ENCODE measurements at places on chromosomes 2 and 18.

GRCh38 chr2:197959383-197959782, 155.0 kb downstream of the PLCL1 start:
- no peak for DNase-seq

DNA sequence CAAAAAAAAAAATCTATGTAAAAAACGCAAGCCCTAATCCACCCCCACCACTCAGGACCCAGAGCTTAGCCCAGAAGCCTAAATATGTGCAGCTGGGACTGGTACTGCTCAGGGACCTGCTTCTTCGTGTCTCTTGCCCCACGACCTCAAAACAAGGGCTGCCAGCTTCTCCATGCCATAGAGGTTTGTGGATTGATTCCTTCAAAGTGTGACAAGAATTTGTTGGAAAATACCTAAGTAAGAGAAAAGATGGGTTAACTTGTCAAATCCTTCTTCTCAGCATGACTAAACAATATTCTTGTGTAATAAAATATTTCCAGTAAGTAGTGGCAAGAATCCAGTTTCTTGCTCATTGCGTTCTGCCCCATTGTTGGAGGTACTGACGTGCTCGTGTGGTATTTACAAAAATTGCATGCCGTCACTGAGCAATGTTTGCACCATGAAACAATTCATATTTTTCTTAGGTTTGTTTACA, 825 bp upstream of the SCYGR1 start:
- no peak for DNase-seq

- no peak for DNase-seq
Measured at GRCh38 chr2:201171259-201171814, 11.6 kb upstream of the CASP10 start.

GRCh38 chr2:227661025-227661649, 5.5 kb upstream of the SCYGR5 start:
- DNase-seq, result no peak

DNA sequence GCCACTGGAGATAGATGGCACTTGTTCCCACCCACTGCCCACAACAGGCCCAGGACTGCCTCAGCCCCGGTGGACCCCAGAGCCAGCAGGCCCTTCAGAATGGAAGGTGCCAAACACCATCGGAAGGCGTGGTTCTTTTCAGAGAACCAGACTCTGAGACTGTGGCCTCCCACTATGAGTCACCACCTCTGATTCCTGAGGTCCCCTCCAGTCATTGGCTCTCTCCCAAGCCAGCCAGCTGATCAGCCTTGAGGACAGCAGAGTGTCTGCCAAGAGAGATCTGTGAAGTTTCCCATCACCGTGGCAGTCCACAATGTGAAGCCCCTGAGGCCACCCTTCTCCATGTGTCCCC, 10.4 kb upstream of the MAP3K2 start:
- no peak for DNase-seq

GRCh38 chr2:5102823-5103222, 589.4 kb upstream of the SOX11 start:
- no peak for DNase-seq

DNA sequence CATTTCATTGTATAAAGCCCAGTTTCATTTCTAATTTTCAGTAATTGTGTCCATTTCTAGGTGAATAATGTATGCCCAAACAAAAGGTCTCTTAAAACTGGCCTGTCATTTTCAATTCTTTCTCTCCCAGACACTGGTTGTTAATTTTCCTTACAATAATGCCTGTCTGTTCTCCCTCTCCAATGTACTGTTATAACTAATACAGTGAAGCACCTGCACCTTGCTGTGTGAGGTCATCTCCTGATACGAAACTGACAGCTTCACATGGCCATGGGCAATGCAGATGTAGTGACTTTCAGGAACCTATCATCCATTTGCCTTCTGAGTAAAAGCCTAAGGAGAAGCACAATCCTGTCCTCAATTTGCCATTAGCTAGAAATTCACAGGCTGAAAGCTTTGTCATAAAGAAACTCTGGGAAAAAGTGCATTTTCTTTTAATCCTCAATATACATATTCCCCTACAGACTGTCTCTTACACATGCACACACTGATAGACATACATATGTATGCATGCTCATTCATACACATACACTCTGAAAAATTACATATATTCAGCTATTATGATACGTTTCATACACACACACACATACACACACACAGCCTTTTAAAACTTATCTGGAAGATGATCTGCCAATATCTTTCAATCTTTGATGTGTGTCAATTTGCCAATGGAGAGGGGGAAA, 1030.3 kb downstream of the TDRD15 start:
- no peak for DNase-seq

DNA sequence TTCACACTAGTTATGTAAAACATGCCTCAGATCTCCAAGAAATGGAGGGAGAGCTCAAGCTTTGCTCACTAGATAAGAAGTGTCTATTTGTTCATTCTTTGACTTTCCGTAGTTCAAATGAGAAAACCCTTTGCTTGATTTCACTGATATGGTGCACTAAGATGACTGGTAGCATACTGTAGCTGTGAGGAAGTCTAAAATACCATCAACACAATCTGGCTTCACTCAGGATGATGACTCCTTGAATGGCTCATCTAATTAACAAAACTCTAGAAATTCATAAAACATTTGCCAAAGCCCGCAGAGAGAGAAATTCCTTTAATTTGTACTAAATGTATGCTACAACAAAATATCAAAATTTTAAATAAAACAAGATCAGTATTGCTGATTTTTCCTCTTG, 152.8 kb upstream of the STK17B start:
- DNase-seq, result no peak

DNA sequence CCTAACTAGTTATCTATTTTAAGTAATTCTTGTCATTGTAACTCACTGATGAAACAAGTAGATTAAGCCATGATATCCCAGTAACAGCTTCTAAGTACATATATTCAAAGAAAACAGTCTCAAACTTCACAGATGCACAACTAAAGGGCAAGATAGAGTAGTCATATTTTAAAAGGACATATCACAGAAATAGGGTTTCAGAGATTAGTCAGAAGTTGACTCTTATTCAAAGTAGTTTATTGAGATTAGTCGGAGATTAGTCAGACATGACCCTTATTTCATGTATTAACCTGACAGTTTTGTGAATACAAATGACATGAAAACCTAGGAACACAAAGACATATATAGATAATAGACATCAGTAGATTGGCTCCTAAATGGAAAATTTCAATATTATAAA, 15.9 kb upstream of the CHAC2 start:
- DNase-seq, result no peak

DNA sequence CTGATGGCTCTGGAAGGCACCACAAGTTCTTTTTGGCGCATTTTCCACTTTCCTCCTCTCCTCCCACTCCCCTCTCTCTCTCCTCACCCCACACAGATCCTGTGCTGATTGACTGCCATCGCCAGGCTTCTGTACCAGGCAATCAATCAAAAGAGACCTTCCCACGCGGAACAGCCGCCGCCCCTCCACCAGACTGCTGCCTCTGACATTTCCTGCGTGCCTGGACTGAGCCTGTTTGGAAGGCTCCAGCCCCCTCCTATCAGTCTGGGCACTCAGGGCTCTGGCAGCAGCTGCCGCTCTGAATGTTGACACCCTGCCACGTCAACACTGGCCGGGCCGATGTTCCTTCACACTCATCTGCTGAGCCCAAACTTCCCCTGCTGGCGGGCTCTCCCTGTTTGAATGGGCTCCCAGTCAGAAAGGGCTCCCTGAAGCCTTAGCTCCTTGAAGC, 467.7 kb downstream of the EPHA4 start:
- DNase-seq, result no peak

DNA sequence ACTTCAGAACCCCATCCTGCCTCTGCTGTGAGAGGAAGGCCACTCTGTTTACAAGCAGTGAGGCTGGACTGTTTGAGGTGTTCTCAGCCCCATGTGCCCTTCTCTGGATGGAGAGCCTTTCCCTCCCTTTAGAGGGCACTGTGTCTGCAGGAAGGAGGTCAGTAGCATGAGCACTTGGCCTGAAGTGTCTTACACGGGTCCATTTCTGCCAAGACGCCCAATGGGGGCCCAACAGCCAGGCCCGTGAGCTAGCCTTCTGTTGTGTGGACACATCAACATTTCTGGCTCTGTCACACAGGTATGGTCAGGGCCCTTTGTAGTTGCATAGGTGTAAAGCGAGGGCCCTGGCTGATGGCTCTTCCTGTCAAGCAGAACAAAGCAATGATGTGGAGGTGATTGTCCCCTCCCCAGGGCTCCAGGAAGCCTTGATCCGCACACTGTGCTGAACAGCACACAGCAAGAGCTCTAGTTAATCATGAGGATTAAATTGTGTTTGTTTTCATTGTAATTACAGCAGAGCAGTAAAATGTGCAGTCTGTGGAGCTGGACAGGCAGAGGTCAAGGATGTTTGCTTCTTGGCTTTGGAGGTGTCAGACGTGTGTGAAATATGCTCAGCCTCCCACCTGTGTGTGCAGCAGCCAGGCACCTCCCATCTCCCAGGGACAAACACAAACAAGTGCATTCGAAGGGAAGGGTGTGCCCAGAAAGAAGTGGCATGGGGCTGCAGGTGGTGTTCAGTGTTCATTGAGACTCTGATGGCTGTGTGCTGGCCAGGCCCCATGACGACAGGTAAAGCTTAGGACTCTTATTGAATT, 132.1 kb downstream of the SH3RF3 start:
- DNase-seq, result no peak

- DNase-seq, result no peak
Measured at GRCh38 chr2:175396696-175397095, 215.2 kb upstream of the ATP5MC3 start.

DNA sequence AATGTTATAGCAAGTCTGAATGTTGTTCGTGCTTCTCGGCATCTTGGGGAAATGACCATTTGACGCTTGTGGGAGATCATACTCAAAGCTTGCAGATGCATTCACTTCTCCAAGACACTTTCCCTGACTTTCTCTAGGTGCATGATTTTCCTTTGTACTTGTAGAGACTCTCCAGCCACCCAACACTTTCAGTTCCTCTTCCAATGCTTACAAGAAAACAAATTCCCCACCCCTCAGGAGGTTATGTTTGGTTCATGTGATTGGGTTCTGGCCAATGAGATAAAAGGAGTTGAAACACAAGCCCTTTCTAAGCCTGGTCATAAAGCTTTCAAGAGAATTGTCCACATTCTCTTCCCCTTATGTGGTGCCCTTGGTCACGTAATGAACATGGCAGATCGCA, 156.3 kb downstream of the EPHA4 start:
- DNase-seq, result no peak

- DNase-seq, result no peak
Measured at GRCh38 chr2:143623231-143623908, 494.2 kb downstream of the ARHGAP15 start.

- DNase-seq, result no peak
Measured at GRCh38 chr2:56232912-56233311, 49.1 kb downstream of the CCDC85A start.

GRCh38 chr18:75157851-75158250, 51.1 kb downstream of the PTGR3 start:
- no peak for DNase-seq

- DNase-seq, result peak; percentile 17
Measured at GRCh38 chr2:102005989-102006885, 14.5 kb downstream of the IL1R2 start.

DNA sequence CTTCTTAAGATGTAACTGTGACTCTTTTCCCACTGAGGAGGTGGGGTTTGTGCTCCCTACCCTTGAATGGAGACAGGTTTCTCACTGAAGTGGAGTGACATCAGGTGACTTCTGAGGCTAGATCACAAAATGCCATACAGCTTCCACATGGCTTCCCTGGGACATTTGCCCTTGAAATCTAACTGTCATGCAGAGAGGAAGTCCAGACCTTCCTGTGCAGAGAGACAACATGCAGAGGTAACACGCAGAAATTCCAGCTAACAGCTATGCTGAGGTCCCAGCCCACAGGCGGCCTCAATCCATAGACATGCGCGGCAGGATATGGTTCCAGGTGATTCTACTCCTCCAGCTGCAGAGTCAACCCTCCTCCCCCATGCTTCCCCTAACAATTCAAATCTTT, 119.0 kb downstream of the TRIB2 start:
- DNase-seq, result no peak

DNA sequence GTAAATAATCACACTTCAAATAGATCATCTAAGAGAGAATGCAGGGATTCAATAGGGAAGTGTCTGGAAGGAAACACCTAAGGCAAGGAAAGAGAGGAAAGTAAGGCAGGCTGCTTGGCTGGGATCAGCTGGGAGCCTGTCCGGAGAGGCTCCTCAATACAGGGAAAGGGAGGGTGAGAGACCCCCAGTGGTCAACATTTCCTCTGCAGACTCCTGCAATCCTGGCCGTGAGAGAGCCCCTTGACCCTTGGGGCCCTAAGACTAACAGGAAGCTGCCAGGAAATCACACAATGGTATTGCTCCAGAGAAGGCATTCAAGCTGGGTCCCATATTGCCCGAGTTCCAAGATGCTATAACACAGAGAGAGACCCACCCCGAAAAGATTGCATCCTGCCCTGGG, 549.4 kb downstream of the NYAP2 start:
- DNase-seq, result no peak

- no peak for DNase-seq
Measured at GRCh38 chr2:108594982-108595464, 60.8 kb downstream of the LIMS1 start.

DNA sequence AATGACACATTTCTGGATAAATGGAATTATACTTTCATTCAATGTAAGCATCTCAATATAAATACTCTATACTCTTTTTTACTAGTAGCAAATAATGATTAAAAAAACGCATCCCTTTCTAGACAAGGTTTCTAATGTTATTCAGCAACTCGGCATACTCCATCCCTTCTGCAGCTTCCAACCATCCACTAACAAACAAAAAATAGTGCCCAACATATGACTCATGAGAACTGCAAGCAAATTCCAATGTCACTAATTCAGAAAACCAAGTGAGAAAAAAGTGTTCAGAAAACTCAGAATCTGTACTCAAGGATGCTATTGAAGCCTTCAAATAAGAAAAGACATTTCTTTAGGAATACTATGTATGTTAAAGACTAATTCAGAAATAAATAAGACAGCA, 140.0 kb downstream of the BAZ2B start:
- DNase-seq, result no peak

DNA sequence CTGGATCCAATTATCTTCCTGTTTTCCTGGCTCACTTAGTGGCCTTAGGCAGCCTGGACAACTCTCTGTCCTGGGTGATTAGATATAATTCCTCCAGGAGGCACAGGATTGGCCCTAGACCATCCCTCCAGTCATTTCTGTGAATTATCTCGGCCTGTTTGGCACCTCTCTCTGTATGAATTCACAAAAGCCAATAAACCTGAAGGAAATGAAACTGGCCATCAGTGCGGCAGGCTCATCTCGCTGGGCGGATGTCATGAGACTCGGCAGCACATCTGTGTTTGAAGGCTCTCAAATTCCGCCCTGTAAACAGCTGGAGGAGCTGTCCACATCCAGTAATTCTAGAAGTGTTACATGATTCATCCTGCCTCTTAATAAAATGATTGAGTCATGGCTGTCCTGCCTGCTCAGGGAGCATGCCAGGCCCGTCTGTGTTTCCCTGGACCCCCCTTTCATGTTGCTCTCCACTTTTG, 38.6 kb downstream of the ACOXL start:
- no peak for DNase-seq
